ENCODE measurements at places on chromosomes 2 and 18.

- no peak for DNase-seq
Observed at GRCh38 chr2:80461505-80462197, 157.1 kb upstream of the LRRTM1 start.

- no peak for DNase-seq
Observed at GRCh38 chr18:43009674-43010073, 105.8 kb downstream of the RIT2 start.

DNA sequence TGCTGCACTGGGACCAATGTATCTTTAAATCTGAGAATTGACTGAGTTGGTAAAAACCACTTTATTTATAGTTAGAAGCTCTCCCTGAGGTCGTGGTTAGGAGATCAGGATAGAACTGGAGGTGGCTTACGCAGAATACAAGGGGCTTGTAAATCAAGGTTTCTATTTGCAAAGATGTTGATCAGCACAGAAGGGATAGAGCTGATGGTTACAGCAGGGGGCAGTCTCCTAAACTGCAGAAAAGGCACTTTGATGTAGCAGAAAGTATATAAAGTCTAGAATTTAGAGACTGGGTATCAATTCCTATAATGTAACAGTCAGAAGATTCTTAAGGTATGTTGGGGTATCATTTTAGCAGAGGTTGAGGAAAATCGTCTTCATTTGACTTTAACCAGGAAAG, 25.2 kb upstream of the ACVR1 start:
- DNase-seq = no peak

GRCh38 chr2:179467111-179467510, 202.5 kb upstream of the SESTD1 start:
- no peak for DNase-seq

- DNase-seq = no peak
Observed at GRCh38 chr2:51722311-51722710, 690.4 kb upstream of the NRXN1 start.

- no peak for DNase-seq
Observed at GRCh38 chr2:84927275-84927627, 21.8 kb downstream of the TMSB10 start.

DNA sequence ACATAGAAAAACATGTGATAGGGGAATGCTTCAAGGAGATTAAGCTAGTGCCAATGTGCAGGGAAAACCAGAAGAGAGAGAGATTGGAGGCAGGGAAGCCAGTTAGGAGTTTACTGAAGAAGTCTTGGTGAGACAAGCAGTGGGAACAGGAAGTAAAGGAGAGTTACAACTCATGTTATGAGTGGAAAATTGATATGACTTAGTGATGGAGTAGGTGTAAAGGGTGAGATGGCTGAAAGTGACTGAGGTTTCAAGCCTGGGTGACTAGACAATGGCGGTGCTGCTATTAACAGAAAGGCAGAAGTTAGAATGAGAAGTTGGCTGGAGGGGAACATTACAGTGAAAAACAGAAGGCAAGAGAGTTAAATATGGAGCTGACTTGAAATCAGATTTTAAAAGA, 16.5 kb downstream of the DOK1 start:
- no peak for DNase-seq

GRCh38 chr2:156334496-156335478, 2.3 kb upstream of the NR4A2 start:
- DNase-seq = peak; percentile 38

- DNase-seq = no peak
Observed at GRCh38 chr2:70608373-70608772, 54.7 kb upstream of the TGFA start.
